T-cell (primary cell): ENCODE measurements at places on chromosomes 16 and 17. TPM values are rescaled to one million over a fixed set of nuclear protein-coding genes. Genes with fewer than 3 reads are reported as not detected.

GRCh38 chr17:3988297-3989040 is 24.2 kb upstream of the ATP2A3 start:
- DNase-seq, result no peak

Gene FAM20A
- 0.35 TPM for total RNA-seq

DNA sequence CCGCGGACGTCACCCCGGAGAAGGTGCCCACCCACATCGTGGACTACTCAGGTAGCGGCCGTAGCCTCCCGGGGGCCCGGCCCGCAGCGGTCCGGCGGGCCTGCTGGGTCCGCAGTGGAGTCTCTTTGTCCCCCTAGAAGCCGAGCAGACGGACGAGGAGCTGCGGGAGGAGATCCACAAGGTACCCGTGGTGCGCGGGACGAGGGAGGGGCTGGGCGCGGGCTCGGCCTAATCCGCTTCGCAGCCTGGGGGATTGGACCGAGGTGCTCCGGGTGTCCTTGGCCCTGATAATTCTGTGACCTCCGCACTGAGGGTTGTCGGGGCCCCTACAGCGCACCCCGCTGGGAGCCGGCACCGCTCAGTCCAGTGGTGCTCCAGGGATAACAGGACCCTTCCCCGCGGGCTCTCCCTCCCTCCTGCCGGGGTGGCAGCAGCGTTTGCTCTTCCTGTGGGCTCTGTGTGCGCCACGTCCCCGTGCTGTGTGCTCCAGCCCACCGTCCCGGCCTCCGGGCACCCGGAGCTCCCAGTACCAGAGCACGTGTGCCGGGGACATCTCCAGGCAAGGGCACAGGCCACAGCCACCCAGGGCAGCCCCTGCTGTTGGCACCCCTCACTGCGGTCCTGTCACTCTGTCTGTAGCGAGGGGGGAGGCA is 713 bp downstream of the RHOT2 start:
- no peak for DNase-seq

DNA sequence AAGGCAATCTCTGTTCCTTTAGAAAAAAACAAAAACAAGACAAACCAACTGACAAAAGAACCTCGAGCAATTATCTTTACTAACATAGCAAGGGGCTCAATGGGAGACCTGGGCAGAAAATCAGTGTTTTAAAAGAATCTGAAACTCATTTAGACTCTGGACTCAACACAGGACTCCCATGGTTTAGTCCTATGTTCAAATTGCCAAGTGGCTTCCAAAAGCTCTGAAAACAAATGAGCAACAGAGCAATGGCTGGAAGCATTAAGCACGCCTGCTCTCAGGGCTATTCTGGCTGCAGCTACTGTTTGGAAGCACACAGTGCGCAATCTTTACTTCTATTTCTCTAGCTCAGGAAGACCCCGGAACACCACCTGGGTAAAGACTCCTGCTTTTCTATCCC is 162.0 kb downstream of the AATF start:
- no peak for DNase-seq

DNA sequence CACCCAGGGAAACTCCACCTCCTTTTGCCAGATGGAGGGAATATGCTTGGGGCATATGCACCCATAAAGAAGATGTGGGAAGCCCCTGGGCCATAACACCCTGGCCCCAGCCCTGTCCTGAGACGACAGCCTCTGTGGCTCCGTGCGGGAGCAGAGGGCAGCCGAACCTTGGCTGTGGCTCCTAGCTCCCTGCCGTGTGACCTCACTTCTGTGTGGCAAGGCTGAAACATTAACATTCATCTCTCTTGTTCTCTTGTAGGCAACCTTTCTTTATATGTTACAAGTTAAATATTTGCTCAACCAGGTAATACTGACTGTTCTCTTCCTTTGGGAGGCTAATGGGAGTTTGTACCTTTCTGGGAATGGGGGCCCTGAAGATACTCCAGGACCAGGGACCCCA is 17.5 kb downstream of the SLC47A1 start:
- DNase-seq, result no peak

Gene HOXB8
- total RNA-seq, result not detected

DNA sequence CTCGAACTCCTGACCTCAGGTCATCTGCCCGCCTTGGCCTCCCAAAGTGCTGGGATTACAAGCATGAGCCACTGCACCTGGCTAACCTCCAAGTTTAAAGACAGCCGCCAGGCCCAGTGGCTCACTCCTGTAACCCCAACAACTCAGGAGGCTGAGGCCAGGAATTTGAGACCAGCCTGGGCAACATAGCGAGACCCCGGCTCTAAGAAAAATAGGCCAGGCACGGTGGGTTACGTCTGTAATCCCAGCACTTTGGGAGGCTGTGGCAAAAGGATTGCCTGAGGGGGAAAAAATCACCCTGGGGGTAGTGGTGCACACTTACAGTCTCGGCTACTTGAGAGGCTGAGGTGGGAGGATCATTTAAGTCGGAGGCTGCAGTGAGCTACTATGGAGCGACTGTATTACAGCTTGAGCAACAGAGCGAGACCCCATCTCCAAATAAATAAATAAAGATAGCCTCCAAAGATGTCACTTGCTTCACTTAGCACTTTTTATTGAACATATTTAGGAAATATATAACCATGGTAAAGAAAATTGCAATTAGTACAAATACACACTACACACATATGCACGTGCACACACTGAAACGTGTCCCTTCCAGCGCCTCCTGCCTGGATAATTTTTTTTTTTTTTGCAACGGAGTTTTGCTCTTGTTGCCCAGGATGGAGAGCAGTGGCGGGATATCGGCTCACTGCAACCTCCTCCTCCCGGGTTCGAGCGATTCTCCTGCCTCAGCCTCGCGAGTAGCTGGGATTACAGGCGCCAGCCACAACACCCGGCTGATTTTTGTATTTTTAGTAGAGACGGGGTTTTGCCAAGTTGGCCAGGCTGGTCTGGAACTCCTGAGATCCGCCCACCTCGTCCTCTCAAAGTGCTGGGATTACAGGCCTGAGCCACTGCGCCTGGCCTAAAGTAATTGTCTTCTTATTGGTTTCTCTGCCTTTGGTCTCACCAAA is 1.4 kb upstream of the BCKDK start:
- DNase-seq, result no peak

Gene DPEP3
- 1.3 TPM for total RNA-seq
